ENCODE measurements at places on chromosomes 7 and 10. TPM values are rescaled to one million over a fixed set of nuclear protein-coding genes. Genes with fewer than 3 reads are reported as not detected.
A peak's percentile ranks its signal among the peaks of the same experiment; 100 is the strongest.

The PNLIPRP3 gene
- not detected for total RNA-seq

DNA sequence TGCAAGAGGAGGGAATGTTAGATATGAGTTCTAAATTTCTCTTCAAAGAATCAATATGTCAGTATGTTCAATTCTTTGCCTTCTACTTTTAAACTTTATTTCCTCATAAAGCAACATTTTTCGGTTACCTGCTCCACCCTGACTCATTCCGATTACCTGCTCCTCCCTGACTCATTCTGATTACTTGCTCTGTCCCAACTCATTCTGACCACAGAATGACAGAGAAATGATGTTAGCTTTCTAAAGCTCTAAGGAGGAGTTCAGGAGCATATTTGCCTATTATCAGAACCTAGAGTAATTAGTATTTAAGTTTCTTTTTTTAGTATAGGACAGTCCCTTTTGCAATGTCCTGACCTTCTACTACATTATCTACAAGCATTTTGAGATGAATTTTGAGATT is 24.5 kb upstream of the PPP1R9A start:
- no peak for DNase-seq

The VIM gene
- 8,890 TPM for total RNA-seq

The TMEM225B gene
- 0.36 TPM for total RNA-seq

GRCh38 chr10:119291223-119291900 is 84.0 kb downstream of the GRK5 start:
- no peak for DNase-seq

The DNAH11 gene
- total RNA-seq: 0.59 TPM

DNA sequence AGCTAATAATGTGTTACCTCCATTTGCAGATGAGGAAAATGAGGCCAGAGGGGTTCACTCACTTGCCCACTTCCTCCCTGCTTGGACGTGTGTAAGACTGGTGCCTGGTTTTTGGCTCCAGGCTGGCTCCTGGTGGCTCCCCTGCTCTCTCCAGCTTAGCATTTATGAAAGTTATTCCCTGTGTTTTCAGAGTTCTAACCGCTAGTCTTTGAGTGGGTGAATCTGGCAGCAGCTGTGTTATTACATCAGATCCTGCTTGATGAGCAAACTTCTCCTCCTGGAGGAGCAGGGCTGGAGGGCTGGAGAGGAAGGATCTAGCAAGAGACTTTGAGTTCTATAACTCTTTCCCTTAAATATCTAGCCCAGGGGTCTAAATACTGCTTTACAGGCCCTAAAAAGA is 80.9 kb upstream of the AGBL3 start:
- peak; percentile 85 for DNase-seq

The IDI2 gene
- total RNA-seq: not detected

The SUN3 gene
- 1.6 TPM for total RNA-seq

The CALCR gene
- total RNA-seq: not detected

DNA sequence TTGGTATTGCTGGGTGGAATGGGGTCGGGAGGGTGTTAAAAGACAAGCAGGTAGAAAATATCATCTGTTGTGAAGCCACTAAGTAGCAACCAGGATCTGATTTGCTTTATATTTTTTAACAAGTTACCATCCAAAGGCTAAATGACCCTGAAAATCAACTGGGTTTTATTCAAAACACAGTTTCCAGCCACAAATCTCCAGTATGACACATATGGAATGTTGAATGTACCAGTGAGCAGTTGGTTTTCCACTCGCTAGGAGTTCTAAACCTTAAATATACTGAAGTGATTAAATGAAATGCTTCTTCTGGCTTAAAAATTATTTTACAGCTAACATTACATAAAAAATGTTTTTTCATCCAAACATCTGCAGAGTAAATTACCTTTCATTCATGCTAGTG is 112.5 kb downstream of the PDE1C start:
- DNase-seq: no peak
